Upper lobe of right lung (tissue), 1 donor: ENCODE measurements at places on chromosomes 7 and 10. TPM values are rescaled to one million over a fixed set of nuclear protein-coding genes. Genes with fewer than 3 reads are reported as not detected.

DNA sequence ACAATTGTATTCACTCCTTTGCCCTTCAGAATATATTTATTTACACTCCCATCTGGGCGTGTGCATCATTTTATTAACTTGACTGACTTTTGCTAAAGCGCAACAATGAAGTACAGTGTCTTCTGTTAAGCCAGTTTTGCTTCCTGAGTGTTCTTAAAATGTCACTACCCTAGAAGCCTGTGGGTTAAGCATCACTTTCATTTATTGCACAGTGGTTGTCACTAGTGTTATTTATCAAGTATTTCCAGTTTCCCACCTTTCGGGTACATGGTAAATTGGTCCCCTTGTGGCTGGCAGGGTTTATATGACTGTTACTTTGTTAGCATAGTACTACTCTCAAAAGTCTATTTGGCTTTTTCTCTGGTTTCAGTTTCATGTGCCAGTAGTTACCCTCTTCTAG is 3.3 kb downstream of the HILPDA start:
- H3K27ac ChIP-seq, result no peak overlapping the region
- H3K4me3 ChIP-seq, result no peak overlapping the region
- H3K27me3 ChIP-seq, result no peaks in the 10 kb centered on the region
- no peaks in the 10 kb centered on the region for H3K36me3 ChIP-seq
- H3K4me1 ChIP-seq, result peaks cover 29% of the 10 kb centered on the region
- DNase-seq, result no peak

GRCh38 chr7:26688388-26688787 is 176.0 kb downstream of the SKAP2 start:
- no peaks in the 10 kb centered on the region for H3K27me3 ChIP-seq
- H3K36me3 ChIP-seq, result no peaks in the 10 kb centered on the region
- peaks cover 51% of the 10 kb centered on the region for H3K4me1 ChIP-seq
- no peak overlapping the region for H3K27ac ChIP-seq
- no peak for DNase-seq

DNA sequence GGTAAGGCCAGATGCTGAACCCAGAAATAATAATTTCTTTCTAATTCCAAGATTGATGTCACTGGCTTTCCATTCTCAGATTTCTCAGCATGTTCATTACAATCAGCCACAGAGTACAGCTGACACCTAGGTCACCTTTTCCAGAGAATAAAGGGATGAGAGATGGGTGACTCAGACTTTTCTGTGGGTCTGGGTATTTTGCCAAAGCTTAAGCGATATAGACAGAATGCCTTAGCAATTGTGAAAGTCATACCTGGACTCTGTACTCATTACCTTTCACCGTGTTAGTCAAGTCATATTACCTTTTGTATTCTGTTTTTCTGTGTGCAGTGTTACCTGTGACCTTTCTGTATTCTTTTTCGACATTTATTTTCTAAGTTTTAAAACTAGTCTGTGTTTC is 10.6 kb upstream of the PRTFDC1 start:
- no peak for DNase-seq
- no peak overlapping the region for H3K4me3 ChIP-seq
- no peak overlapping the region for H3K27ac ChIP-seq
- H3K4me1 ChIP-seq, result peaks cover 4% of the 10 kb centered on the region
- no peaks in the 10 kb centered on the region for H3K27me3 ChIP-seq

- H3K4me1 ChIP-seq, result no peaks in the 10 kb centered on the region
- H3K27me3 ChIP-seq, result no peaks in the 10 kb centered on the region
- H3K4me3 ChIP-seq, result no peak overlapping the region
- no peak overlapping the region for H3K27ac ChIP-seq
- no peak for DNase-seq
- H3K36me3 ChIP-seq, result no peaks in the 10 kb centered on the region
These were observed 147.1 kb downstream of the LYZL1 start for GRCh38 chr10:29435809-29436501.

DNA sequence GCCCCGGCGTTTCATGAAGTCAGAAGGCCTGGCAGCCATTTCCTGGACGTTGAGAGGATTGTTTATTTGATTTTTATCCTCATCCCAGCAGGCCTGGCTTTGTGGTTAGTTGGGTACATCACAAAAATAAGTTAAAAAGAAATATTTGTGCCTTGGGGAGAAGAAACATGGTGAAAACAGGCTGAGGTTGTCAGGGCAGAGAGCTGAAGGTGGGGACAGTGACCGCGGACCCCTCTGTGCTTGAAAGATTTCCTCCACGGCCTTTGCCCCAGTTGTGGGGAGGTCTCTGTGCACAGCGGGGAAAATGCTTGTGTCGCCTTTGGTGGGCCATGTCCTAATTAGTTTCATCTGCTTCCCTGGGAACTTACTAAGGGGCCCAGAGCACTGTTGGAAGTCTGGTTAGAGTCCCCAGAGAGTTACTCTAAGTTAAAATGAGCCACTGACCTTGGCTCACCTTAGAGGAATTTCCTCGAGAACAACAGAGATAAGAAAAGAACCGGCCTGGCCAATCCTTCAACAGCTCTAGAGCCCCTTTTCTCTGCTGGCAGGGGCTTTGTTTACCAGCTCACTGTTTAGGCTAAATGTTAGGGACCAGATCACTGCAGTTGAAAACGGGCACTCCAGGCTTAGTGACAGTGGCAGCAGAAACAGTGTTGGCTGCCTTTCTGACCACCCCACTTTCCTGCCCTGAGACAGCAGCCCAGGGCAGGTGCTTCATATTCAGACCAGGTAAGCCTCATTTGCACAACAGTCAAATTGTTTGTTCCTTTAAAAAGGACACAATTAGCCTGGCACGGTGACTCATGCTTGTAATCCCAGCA is 37.9 kb downstream of the CRCP start:
- H3K27me3 ChIP-seq, result no peaks in the 10 kb centered on the region
- no peak overlapping the region for H3K4me3 ChIP-seq
- peak; percentile 2 for DNase-seq
- peaks cover 46% of the 10 kb centered on the region for H3K36me3 ChIP-seq
- peaks cover 35% of the 10 kb centered on the region for H3K4me1 ChIP-seq

GRCh38 chr10:75652146-75652740 is 220.8 kb downstream of the LRMDA start:
- H3K36me3 ChIP-seq, result no peaks in the 10 kb centered on the region
- H3K4me3 ChIP-seq, result no peak overlapping the region
- H3K4me1 ChIP-seq, result peaks cover 12% of the 10 kb centered on the region

GRCh38 chr10:70584909-70585544 is 17.5 kb downstream of the PRF1 start:
- no peak overlapping the region for H3K4me3 ChIP-seq
- DNase-seq, result peak; percentile 61
- H3K27me3 ChIP-seq, result no peaks in the 10 kb centered on the region
- peaks cover 32% of the 10 kb centered on the region for H3K4me1 ChIP-seq
- no peak overlapping the region for H3K27ac ChIP-seq

DNA sequence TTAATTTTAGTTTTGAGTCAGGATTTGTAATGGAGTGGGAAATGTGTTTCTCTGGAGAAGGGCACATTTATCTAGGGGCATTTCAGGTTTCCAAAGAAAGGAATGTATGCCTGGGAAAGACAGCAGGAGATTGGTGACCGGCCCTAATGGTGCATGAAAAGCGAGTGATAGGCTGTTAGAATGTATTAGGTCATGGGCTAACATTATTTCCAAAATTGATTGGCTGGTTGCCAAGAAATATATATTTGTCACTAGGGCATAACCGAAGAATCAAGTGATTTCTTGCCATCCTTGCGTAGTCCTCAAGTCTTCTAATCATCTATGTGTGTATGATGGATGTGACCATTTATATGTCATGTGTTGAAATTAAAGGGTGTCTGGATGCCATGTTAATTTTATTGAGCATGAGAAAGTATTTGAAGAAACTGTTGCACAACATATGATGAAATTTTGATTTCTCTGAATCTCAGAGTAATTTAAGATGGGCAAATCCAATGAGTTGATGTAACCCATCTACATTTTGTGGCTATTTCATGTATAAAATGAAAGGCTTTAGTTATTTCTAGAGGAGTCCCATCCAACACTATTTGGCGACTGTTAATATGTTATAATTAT is 248.4 kb downstream of the BMPER start:
- H3K4me1 ChIP-seq, result no peaks in the 10 kb centered on the region
- no peak overlapping the region for H3K27ac ChIP-seq
- no peak for DNase-seq
- no peaks in the 10 kb centered on the region for H3K36me3 ChIP-seq
- no peaks in the 10 kb centered on the region for H3K27me3 ChIP-seq

GRCh38 chr7:50226145-50226544 is 78.4 kb upstream of the IKZF1 start:
- H3K27me3 ChIP-seq, result no peaks in the 10 kb centered on the region
- no peak overlapping the region for H3K4me3 ChIP-seq
- no peaks in the 10 kb centered on the region for H3K4me1 ChIP-seq
- H3K27ac ChIP-seq, result no peak overlapping the region

- H3K4me1 ChIP-seq, result no peaks in the 10 kb centered on the region
- no peak for DNase-seq
- no peak overlapping the region for H3K4me3 ChIP-seq
- H3K27ac ChIP-seq, result no peak overlapping the region
These were observed 128.5 kb upstream of the PFKP start for GRCh38 chr10:2938869-2939268.

DNA sequence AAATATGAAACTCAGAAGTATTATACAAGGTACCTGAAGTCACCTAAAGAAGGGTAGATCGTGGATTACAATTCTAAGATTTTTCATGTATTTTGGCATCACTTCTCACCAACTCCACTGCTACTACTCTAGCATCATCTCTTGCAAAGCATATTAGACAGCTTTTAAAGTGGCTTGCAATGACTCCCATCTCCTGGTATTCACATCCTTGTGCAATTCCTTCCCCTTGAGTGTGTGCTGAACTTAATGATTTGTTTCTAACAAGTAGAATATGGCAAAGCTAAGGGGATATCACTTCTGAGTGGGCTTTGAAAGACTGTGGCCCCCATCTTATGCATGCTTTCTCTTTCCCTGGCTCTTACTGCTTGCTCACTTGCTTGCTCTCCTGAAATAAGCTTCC is 280.2 kb downstream of the SNX13 start:
- H3K4me3 ChIP-seq, result no peak overlapping the region
- H3K36me3 ChIP-seq, result no peaks in the 10 kb centered on the region
- DNase-seq, result no peak
- H3K27me3 ChIP-seq, result no peaks in the 10 kb centered on the region
- H3K4me1 ChIP-seq, result peaks cover under 1% of the 10 kb centered on the region

DNA sequence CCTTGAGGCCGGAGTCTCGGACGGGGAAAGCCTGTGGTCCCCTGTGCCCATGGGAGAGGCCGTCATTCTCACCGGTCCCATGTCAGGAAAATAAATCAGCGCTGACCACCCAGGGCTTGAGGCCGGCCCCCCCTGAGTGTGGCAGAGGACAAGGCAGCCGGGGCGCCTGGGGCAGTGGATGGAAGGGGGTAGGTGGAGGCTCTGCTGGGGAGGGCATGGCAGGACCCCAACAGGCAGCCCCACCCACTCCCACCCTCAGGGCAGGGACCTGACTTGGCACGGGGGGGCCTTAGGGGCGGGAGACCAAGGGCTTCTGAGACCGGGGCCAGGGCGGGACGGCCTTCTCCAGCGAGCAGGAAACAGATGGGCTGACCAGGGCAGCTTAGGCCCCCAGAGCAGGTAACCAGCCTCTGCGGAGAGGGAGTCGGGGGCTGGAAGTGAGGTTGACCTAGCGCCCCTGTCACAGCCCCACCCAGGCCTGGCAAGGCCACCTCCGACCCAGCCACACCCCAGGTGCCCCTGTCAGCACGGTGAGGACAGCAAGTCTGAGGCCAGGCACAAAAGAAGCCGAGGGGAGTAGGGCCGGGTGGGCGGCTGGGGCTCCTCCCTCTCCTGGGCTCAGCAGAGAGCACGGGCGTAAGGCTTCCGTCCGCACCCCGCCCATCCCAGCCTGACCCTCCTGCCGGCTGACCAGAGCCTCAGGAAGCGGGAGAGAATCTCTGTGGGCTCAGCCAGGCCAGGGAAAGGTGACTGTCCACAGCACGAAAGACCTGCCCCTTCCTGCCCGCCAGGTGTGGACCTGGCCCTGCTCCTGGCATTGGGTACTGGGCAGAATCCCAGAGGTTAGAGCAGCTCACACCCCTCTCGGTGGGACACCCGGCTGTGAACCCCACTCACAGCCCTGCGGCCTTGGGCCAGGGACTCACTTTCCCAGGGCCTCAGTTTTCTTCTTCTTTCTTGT is 87.4 kb downstream of the FOXL3 start:
- peak; percentile 64 for DNase-seq
- H3K36me3 ChIP-seq, result no peaks in the 10 kb centered on the region
- peaks cover 26% of the 10 kb centered on the region for H3K4me1 ChIP-seq
- no peak overlapping the region for H3K27ac ChIP-seq
- H3K4me3 ChIP-seq, result no peak overlapping the region
- no peaks in the 10 kb centered on the region for H3K27me3 ChIP-seq

DNA sequence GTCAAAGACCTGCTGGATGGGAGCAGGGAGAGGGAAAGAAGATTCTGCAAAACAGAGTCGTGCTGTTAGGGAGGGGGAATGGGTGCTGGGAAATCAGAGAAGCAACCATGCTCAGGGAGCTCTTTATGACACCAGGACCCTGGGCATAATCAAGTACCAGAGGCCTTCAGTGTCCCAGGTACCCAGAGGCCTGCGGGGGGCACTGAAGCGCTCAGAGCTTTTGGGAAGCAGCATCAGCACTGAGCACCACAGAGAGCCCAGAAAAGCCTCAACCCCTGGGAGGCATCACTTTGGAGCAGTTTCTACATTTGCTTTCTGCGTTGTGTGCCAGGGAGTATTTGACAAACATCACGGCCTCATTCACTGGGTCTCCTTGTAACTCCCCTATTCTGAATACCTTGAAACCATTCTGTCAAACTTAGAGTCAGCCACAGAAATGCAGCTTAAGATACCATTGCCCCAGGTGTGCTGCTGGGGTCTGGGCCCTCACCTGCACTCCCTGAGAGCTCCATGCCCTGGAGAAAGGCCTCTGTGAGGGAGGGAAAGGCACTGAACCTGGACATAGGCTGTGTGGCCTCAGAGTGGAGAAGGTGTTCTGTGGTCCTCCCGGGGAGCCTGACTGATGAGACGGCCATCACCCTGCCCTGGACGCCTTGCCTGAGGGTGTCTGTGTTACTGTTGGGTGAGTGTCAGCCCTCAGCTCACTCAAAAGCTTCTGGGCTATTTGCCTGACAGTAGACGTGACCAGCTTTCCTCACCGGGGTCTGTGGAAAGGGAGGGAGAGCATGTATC is 37.1 kb downstream of the CXCL12 start:
- H3K36me3 ChIP-seq, result no peaks in the 10 kb centered on the region
- H3K4me1 ChIP-seq, result no peaks in the 10 kb centered on the region
- no peak overlapping the region for H3K4me3 ChIP-seq
- H3K27me3 ChIP-seq, result no peaks in the 10 kb centered on the region
- no peak for DNase-seq
- no peak overlapping the region for H3K27ac ChIP-seq

The GFRA1 gene
- 3.4 TPM for total RNA-seq

The BTBD16 gene
- 0.35 TPM for total RNA-seq

The TACC2 gene
- total RNA-seq, result 236 TPM

The MMD2 gene
- not detected for total RNA-seq

The ZNF438 gene
- total RNA-seq, result 14.4 TPM

The ZNF804B gene
- total RNA-seq, result not detected

The CALHM3 gene
- not detected for total RNA-seq

The DDC gene
- 3.1 TPM for total RNA-seq

The DYDC1 gene
- not detected for total RNA-seq

The IGF2BP3 gene
- total RNA-seq, result 3.3 TPM

The DKK1 gene
- total RNA-seq, result 3.7 TPM
